ENCODE measurements at places on chromosomes 1 and 21.

- DNase-seq, result no peak
Measured at GRCh38 chr1:22343456-22344328, 108.0 kb upstream of the ZBTB40 start.

- DNase-seq, result peak; percentile 10
Measured at GRCh38 chr1:50637460-50637859, 214.2 kb upstream of the DMRTA2 start.

- no peak for DNase-seq
Measured at GRCh38 chr1:82114887-82115286, 314.2 kb downstream of the ADGRL2 start.

DNA sequence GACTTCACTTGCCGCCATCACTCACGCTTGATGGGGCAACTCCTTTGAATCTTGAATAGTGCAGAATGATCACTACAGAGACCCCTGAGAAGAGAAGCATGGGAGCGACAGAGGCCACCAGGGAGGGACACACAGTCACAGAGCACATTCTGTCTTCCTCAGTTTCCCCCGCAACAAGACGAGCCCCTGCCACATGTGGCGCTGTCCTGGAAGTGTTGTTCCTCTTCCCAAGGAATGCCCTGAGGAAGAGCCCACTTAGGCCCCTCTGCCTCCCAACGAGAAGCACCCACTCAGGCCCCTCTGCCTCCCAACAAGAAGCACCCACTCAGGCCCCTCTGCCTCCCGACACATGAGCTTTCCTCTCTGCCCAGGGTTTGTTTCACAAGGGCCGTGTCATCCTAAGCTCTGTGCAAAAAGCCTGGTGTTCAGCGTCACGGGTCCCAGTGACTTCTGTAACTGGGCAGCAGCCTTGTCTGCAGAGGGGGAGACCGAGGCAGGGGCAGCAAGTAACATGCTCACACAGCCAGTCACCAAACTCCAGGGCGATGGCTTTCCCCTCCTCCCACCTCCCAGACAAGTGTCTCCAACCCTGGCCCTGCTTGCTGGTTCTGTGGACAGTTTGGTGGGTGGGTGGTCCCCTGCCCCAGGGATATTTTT is 19.8 kb downstream of the SLC37A1 start:
- DNase-seq, result no peak

GRCh38 chr1:3730543-3731247 is 21.6 kb upstream of the CCDC27 start:
- DNase-seq, result no peak

GRCh38 chr1:2493691-2494322 is 17.7 kb downstream of the PLCH2 start:
- DNase-seq, result no peak

- no peak for DNase-seq
Measured at GRCh38 chr1:206855859-206856258, 9.6 kb upstream of the IL20 start.

- DNase-seq, result no peak
Measured at GRCh38 chr1:117069220-117069844, 9.2 kb downstream of the TTF2 start.

- peak; percentile 72 for DNase-seq
Measured at GRCh38 chr1:113141650-113142473, 68.9 kb downstream of the LRIG2 start.

GRCh38 chr1:206738370-206739366 is 31.9 kb upstream of the IL19 start:
- peak; percentile 41 for DNase-seq

GRCh38 chr1:155174324-155175280 is 953 bp downstream of the TRIM46 start:
- peak; percentile 46 for DNase-seq

Measured in fibroblast of skin of right quadriceps (primary cell).